A549 (cell line): ENCODE measurements at places on chromosomes 2 and 18.

DNA sequence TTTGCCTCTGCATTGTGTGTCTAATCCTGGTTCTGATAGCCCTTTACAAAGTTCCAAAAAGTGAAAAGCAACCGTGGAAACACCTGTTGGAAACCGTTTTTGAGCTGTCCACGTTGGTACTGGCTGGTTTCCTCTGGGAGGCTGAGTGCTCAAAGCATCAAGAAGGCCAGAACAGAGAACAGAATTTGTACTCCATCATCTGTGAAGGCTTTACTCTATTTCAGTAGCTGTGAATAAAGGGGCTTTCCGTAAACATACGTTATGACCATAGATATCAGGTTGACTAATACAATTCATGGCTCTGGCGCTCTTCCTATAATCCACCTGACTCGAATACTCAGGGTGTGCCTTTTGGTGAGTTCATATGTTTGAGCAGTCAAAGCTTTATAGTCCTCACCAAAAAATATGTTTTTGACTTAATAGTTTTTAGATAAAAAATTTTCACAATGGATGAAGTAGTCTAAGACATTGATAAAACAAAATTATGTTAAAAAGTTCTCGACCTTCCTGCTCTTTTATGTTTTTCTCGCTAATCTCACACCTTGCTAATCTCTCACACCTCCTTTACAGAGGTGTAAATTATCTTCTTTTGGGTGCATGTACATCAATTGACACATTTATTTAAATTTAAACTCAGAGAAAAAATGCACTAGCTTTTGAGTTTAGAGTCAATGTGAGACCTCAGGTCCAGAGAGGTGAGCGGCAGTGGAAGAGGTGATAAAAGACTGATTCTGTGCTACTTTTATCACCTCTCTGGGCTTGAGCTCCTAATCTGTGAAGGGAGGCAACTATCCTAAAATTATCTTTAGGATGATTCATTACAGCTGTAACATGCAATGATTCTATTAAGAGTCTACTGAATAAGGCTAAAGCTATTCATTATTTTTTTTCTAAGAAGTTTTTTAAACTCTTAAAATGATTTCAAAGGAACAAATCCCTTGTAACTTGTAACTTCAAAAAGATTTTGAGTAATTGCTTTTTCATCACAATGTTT is 65.3 kb downstream of the CXCR4 start:
- no peak for DNase-seq

DNA sequence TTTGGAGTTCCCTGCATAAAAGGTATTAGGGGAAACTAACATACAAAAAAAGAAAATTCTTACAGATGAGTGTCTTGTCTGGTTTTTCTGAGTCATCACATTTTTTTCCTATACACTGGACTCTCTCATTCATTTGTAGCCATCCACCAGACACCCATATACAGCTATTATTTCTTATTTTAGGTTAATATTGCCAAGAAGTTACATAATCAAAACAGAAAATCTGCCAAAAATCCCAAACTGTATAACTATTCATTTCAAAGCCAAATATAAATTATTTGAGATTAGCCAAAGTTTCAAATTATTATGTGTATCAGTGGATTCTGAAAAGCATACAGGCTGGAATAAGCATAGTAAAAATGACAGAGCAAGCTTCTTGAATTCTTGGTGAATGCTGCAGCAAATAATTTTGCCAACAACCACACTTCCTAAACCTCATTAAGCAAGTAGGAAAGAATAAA is 191.2 kb downstream of the NCKAP5 start:
- DNase-seq = no peak

- no peak for DNase-seq
Observed at GRCh38 chr2:2648094-2648493, 317.0 kb upstream of the MYT1L start.

DNA sequence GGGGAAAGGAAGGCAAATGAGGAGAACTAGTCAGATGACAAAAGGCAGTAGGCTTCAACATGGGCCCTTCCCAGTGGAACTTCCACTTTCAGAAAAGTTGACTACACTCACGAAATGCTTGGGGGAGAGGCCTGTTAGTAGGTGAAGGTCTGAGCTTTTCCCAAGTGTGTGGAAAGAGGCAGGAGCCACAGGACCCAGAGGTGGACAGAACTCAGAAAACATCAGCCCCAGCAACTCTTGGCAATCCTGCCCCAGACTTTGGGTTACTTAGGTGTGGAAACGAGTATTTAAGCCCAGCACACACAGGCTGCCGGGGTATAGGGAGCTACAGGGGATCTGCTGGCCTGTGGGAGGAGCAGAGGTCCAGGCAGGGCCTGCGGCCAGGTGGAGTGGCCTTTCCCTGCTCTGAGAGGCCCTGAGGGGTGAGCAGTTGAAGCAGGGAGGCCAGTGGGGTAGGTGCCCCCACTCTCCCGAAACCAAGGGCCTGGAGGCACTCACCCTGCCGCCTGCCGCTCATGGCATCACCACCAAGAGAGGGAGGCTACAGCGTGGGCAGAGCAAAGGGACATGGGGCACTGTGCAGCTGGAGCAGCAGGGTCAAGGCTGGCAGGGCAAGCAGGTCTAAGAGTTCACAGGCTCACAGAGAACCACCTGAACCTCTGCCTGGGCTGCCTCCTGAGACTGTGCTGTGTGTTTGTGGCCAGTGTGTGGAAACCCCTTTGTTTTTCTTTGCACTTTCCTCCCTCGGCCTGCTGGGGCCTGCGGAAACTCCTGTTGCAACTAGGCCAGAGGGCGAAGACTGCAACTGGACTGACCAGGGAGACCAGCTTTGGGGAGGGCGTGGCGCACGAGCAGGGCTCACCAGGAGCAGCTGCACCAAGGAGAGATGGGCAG is 130.7 kb upstream of the SERTAD2 start:
- no peak for DNase-seq

DNA sequence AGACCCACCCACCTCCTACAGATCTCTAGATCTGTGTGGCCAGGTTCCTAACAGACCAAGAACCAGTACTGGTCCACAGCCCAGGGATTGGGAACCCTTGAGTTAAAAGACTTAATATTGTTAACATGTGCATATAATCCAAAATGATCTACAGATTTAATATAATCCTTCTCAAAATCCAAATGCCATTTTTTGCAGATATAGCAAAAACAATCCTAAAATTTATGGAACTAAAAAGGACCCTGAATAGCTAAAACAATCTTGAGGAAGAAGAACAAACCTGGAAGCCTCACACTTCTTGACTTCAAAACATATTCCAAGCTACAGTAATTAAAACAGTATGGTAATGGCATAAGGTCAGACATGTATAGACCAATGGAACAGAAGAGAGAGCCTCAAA is 206.9 kb upstream of the SIX2 start:
- no peak for DNase-seq

GRCh38 chr2:211454679-211455078 is 898.3 kb downstream of the CPS1 start:
- no peak for DNase-seq

- no peak for DNase-seq
Observed at GRCh38 chr2:47058003-47058931, 96.8 kb downstream of the STPG4 start.

GRCh38 chr2:134943540-134943939 is 24.9 kb downstream of the CCNT2 start:
- DNase-seq = no peak

- no peak for DNase-seq
Observed at GRCh38 chr18:48011926-48012465, 81.5 kb upstream of the SMAD2 start.

- no peak for DNase-seq
Observed at GRCh38 chr2:98459496-98460175, 15.0 kb downstream of the INPP4A start.

- DNase-seq = no peak
Observed at GRCh38 chr2:186913870-186914269, 64.9 kb upstream of the ZSWIM2 start.

DNA sequence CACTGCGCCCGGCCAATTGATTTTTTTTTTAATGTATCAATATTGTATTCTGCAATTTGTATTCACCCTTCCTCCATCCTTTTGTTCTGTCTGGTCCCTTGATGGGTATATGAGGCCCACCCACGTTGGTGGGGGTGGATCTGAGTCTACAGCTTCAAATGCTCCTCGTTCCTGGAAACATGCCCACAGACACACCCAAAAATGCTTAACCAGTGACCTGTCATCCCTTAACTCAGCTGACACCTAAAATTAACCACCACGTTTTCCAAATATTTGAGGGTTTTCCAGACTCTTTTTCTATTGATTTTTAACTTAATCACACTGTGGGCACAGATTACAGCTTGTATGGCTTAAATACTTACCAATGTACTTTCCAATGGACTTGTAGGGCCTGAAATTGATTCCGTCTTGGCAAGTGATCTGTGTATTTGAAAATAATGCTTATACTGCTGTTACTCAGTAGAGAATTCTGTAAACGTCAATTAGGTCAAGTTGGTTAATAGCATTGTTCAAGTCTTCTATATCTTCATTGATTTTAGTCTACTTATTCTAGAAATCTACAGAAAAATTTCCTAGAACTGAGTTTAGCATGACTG is 34.4 kb upstream of the CYP27C1 start:
- DNase-seq = peak; percentile 38

- DNase-seq = no peak
Observed at GRCh38 chr2:222877556-222878300, 16.9 kb downstream of the ACSL3 start.

DNA sequence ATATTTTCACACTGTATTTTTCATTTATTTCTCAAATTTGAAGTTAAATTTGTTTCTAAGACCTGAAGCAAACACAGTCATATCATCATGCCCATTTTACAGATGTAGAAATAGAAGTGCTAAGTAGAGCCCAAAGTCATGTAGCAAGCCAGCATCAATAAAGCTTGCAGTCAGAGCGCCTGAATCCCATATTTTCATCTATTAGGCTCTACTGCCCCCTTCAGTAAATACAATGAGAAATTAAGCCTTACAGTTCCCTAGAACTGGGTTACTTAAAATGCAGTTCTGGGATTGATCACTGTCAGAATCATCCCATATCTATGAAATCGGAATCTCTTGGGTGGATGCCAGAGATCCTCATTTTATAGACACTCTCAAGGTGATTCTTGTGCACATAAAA is 419.9 kb downstream of the TGIF1 start:
- DNase-seq = peak; percentile 19

GRCh38 chr2:204840504-204840903 is 295.2 kb downstream of the PARD3B start:
- DNase-seq = no peak

DNA sequence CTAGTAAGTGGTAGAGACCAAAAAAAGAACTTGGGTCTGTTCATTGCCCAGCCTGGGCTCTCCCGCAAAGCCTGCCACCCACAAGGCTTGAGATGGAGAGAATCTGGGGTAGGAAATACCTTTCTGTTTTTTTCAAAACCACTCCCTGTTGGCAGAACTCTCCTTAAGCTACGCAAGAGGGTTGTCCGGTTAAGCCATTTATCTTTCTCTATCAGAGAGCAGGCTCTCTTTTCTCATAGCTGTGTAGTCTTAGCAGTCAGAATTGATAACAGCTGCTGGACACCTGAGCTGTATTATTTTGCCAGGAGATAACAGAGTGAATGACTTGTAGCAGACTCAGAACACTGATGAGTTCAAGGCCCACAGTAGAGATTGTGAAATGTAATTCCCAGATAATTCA is 1088.1 kb downstream of the TSN start:
- no peak for DNase-seq

DNA sequence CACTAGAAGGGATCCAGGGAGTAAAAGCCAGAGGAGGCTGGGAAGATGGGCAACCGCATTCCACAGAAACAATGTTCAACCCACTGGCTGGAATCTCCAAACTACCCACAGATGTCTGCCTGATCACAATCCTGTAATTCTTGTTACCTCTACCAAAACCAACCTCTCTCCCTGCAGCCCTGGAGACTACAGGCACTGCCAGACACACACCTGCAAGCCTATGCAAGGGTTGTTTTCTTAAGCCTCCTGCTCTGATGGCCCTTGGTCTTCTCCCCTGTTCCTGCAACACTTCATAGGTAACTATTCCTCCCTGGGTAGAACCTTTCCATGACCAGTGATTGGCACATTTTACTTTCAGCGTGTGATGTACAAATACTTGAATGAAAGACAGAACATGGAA is 21.9 kb downstream of the ST6GAL2 start:
- DNase-seq = no peak

GRCh38 chr18:32049393-32050171 is 31.0 kb downstream of the RNF125 start:
- DNase-seq = peak; percentile 9

DNA sequence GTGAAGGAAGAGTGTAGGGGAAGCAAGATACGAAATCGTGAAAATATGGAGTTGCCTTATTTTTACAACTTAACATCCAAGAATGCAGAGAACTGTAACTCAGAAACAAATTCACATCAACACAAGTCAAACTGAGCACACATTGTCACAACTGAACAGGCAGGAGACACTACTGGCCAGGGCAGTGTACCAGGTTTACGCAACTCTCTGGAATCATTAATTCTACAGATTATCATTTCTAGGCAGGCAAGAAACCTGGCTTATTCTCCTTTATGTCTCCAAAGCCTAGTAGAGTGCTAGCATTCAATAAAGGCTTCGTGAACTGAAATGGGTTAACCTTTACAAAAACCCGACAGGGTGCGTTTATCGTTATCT is 584 bp downstream of the COA5 start:
- no peak for DNase-seq

DNA sequence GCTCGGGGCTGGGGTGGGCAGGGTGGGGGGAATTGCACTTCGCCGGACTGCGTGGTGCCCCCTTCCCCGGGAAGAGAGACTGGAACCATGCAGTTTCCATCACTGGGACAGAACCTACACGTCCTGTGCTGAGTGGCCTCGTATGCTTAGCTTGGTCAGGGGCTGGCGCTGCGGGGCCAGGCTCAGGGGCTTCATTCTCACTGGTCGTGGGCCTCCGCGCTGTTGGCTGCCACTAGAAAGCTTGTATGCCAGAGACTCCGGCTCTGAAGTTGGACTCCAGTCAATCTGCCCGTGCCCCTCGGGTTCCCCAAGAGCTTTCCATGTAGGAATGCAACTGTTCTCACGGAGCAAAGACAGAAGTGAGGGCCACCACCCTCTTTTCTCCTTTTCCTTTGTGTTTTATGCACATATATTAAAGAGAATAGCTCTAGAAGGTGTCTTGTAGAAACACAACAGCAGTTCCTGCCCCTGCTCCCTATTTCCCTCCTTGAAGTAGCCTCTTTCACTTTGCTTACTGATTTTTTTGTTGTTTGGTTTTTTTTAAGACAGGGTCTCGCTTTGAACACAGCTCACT is 64.0 kb upstream of the YWHAQ start:
- DNase-seq = no peak

DNA sequence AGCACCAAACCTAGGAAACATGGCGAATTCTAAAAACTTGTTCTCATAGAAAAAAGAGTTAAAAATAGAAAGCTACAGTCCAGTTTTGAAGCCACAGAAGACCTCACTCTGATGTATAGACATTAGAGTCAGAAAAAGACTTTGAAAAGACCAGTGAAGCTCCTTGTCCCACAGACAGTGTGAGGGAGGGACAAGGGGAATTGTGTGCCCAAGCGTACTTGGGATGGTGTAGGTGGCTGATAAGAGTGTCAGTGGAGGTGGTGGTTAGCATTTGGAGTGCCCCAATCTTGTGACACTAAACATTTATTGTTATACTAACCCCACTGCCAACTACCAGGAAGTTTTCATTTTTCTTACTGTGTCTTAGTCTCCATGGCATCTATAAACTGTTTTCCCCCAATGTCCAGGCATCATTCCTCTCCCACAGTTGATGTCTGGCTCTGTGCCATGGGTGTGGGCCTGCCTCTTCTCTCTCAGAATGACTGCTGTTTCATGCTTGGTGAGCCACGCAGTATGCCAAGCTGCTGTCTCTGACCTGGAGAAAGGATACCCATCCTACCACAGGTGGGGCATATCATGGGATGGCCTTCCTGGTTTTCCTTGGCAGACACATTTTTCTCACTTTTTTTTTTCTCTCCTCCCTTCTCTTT is 161.4 kb downstream of the RPIA start:
- DNase-seq = no peak

- no peak for DNase-seq
Observed at GRCh38 chr2:42125841-42126594, 43.1 kb upstream of the EML4 start.
